NB4 (cell line): ENCODE measurements at places on chromosomes 12 and 14.

DNA sequence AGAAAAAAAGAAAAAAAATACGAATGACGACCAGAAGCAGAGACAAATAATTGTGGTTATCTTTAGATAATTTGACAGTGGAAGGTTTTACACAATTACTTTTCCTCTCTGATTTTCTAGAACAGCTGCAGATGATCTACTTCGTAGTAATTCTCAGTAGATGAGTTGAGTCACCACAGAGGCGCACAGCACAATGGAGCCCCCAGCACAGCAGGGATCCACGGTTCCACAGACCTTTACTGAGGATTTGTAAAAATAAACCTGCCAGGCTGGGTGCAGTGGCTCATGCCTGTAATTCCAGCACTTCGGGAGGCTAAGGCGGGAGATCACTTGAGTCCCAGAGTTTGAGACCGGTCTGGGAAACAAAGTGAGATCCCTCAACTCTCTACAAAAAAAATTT is 29.3 kb downstream of the AMN start:
- DNase-seq = no peak

- no peak for DNase-seq
Measured at GRCh38 chr14:23538785-23539184, 12.8 kb downstream of the ZFHX2 start.

GRCh38 chr12:113149361-113150150 is at the start of gene CFAP73:
TSS of gene CFAP73 (plus strand) at chr12:113149724. CDS start at chr12:113149858, 134 bp downstream.
- DNase-seq = peak; percentile 57

DNA sequence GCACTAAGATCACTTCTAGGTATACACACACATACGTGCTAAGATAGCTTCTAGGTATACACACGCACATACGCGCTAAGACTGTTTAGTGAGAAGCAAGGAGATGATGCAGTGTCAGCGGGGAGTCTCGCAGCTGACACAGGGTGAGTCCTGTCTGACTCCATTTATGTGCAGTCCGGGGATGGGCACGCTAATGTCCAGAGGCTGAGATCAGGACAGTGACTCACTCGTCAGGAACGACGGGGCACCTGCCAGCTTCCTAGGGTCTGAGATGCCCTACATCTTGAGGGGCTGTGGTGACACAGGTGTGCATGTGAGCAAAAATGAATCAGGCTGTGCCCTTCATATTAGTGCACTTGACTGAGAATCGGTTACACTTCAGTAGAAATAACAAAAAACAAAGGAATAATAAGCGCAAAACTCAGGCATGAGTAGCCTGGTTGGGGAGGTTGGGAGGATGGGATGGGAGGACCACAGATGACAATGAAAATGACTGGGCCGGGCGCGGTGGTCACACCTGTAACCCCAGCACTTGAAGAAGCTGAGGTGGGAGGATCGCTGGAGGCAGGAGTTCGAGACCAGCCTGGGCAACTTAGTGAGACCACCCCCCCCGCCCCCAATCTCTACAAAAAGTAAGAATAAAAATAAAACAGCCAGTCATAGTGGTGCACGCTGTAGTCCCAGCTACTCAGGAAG is 29.1 kb upstream of the ULK1 start:
- DNase-seq = peak; percentile 10

GRCh38 chr12:54126696-54127537 is 61.9 kb downstream of the SMUG1 start:
- peak; percentile 24 for DNase-seq

DNA sequence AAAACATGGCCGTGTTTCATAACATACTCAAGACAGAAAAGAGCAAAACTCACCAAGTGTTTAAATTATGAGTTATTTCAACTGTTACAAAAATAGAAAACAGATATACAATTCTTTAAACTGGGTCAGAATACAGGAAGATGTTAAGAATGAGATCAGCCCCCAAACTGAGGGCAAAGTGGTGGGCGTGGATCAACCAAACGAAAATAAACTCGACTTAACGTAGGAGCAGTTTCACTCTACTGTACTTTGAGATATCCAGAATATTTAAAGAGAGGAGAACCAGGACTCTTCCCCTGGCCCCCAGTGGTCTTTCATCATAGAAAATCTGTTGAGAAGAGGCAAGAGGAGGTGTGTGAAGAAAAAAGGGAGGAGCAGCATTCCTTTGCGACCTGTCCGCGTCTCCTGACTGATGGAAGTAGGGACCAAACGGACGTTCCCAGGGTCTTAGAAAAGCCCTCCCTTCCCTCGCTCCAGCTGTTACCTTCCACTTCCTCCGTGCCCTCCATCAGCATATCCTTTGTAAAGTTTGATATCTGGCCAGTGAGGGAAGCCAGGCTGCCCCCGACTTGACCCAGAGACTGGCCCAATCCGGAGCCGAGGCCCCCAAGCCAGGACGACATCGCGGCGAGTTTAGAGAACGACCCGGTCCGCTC is 668 bp downstream of the TRIP11 start:
- DNase-seq = peak; percentile 62

- no peak for DNase-seq
Measured at GRCh38 chr12:109925185-109925840, 25.2 kb downstream of the TCHP start.

GRCh38 chr12:108778053-108778452 is 46.7 kb upstream of the CORO1C start:
- DNase-seq = no peak

DNA sequence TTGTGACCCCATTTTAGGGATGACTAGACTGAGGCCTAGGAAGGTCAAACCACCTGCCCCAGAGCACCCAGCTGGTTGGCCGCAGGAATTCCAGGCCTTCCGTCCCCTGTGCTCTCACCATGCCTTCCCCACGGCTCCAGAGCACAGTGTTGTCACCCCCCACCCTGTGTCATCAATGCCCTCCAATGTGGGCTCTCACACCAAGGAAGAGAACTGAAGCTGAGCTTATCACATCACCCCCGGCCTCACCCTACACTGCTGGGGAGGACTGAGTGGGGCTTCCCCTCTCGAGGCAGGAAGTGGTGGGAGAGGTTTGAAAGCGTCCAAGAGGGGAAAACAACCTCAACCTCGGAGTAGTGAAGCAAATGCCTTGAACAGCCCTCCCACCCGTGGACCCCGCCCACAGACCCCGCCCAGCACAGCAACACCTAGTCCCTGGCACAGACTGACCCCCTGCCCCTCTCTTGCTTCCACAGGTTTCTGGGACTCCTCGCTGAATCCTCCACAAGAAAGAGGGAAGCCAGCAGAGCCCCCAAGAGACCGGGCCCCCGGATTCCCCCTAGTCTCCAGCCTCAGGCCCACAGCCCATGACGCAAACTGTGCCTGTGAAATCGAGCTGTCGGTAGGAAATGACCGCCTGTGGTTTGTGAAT is 97.2 kb downstream of the LGMN start:
- peak; percentile 92 for DNase-seq

DNA sequence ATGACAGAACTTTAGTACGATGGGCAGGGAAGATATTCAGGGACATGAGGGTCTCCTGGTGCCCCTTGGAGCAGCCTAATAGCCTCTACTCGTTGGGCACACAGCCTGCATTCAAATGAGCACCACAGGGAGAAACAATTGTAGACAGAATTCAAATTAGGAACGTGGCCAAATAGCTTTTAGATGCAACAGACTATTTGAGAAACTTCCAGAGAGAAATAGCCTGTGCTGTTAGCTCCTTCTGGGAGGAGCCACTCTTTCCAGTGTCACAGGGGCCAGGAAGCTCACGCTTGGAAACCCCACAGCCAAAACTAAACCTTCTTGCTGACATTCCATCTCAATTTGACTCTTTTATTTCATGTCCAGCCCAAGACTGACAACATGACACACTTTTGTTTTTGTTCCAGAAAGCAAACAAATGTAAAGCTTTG is 114.5 kb downstream of the RPAP3 start:
- no peak for DNase-seq

- no peak for DNase-seq
Measured at GRCh38 chr12:100375038-100375735, 18.3 kb downstream of the SLC17A8 start.

GRCh38 chr12:110869026-110869425 is 22.2 kb downstream of the CCDC63 start:
- peak; percentile 77 for DNase-seq

DNA sequence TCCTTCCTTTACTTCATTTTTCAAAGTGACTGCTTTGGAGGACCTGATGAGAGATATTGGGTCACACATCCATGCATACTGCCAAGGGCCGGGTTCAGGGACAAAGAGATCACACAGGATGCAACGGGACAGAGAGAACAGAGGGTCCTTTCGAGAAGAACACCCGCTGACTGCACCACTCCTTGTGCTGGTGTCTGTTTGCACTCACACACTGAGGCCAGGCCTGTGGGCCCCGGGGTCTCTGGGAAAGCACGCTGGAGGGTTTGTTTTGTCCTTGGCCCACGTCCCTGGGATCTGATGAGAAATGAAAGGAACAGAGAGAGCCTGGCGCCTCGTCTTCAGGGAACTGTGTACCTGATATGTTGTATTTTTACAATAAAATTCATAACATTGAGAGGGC is 42.2 kb downstream of the PAH start:
- no peak for DNase-seq
